HT1080 (cell line): ENCODE measurements at places on chromosomes 16 and 17.

GRCh38 chr16:9761870-9762269 lies 420.4 kb downstream of the GRIN2A start:
- DNase-seq, result no peak

- DNase-seq, result no peak
Observed at GRCh38 chr17:80223142-80223815, 3.1 kb downstream of the SLC26A11 start.

GRCh38 chr16:81562926-81563325 lies 118.3 kb downstream of the CMIP start:
- DNase-seq, result no peak

GRCh38 chr17:66406701-66407644 lies 104.6 kb downstream of the PRKCA start:
- no peak for DNase-seq

- no peak for DNase-seq
Observed at GRCh38 chr17:66495035-66495434, 192.6 kb downstream of the PRKCA start.

- DNase-seq, result peak; percentile 51
Observed at GRCh38 chr16:53131363-53132071, 76.7 kb downstream of the CHD9 start.
